ENCODE measurements at places on chromosomes 7 and 10. TPM values are rescaled to one million over a fixed set of nuclear protein-coding genes. Genes with fewer than 3 reads are reported as not detected.

DNA sequence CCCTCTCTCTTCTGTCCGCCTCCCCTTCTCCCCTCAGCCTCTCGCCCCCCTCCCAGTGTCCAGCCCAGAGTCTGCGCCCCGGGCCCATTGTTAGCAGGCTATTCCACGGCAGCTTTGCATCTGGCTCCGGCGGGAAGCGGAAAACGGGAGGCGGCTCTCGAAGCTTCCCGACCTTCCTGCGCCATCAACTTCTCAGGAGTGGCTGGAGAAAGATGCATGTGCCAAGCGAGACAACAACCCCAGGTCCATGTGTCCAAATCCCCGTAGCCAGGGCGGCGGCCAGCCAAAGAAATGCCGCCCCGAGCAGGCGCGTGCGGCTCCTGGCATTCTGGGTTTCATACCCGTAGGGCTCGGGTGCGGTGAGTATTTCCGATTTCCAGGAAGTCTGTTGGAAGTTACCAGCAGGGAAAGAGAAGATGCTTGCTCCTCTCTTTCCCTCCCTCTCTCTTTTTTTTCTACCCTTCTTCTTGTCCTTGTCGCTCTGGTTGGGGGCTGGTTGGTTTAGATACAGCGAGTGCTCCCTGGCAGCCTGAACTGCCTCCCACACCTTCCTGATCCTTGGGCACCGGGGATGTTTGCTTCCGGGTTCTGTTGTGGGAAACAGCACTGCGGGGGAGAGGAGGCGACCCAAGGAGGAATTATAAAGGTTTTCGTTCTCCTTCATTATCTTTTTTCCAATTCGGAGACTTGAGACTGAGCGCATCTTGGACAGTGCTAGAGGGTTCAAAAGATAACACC lies 1.2 kb upstream of the HOXA2 start:
- DNase-seq = no peak

DNA sequence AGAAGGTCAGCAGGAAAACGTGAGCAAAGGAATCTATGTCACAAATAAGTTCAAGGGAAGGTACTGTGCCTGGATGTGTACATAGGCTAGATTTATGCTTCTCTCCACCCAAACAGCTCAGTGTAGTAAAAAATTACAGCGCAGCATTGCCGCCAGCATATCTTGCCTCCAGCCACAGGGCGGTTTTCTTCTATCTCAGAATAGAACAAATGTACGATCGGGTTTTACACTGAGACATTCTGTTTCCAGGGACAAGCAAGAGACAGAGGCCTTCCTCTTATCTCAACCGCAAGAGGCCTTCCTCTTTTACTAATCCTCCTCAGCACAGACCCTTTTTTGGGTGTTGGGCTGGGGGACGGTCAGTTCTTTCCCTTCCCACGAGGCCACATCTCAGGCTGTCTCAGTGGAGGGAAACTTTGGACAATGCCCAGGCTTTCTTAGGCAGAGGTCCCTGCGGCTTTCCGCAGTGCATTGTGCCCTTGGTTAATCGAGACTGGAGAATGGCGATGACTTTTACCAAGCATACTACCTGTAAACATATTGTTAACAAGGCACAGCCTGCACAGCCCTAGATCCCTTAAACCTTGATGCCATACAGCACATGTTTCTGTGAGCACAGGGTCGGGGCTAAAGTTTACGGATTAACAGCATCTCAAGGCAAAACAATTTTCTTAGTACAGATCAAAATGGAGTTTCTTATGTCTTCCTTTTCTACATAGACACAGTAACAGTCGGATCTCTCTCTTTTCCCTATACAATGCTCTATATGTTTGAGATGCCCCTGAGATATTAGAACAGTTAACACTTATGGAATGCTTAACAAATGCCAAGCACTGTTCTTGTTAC lies 11.6 kb upstream of the ABHD11 start:
- no peak for DNase-seq

DNA sequence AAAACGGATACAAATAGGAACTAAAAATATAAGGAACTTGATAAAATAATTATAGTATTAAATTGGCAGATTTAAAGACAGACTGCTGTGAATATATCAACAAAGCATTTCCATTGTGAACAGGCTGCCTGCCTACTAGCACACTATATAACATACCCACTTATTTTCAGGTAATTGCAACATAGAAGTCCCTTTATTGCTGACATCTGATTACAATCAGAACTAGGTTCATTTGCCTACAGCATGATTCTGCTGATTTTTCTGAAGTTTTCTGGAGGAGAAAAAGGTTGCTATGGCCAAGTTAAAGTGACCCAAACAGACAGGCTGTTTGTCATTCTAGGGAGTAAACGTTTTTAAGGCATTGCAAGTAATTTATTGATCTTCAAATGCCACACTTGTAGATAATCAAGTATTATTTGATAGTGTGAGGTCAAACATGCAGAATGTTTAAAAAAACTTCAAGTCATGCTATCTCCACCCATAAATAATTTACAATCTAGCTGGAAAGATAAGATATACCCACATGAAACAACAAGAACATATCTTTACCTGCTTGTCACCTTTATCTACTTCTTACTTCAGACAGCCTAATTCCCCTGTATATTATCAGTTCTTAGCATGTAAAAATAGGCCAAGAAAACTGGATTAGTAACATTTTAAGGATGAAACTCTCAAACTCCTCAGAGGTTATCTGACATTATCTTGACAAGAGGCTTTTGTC lies 40.5 kb downstream of the MTPN start:
- no peak for DNase-seq

- no peak for DNase-seq
These were observed 125.7 kb upstream of the NEBL start for GRCh38 chr10:21022821-21023220.

DNA sequence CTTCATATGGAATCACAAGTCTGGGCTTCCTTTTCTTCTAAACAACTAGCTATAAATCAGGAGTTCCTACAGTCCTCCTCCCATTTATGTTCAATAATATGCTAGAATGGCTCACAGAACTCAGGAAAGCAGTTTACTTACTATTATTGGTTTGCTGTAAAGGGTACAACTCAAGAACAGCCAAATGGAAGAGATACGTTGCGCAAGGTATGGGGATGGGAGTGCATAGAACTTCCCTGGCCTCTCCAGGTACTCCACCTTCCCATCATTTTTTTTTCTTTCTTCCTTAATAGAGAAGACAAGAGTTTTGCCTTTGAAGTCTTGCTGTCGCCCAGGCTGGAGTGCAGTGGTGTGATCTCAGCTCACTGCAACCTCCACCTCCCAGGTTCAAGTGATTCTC lies 27.1 kb upstream of the SEMA4G start:
- DNase-seq = no peak

- no peak for DNase-seq
These were observed 115.7 kb upstream of the RET start for GRCh38 chr10:42960991-42961795.

DNA sequence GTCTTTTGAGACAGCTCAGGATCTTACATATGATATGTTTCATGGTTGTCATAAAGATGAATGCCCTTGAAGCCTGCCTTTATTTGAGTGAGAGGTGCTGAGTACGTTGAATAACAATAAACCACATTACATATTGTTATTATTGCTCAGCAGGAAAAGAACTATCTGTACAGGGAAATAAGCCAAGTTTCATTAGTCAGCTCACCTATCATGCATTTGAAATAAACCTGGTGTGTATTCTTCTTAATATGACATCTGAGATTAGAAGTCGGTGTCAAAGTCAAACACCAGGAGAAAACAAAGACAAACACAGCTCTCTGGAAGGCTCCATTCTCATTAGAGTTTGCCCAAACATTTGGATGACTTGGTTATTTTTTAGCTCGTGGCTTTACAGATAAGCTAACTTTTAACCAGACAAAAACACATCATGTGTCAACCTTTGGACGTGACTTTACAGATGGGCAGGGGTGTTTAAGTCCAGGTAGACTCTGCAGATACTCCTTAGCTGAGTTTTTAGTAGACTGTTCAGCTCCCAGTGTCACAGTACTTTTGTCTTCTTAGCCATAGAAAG lies 71.2 kb upstream of the AOAH start:
- peak; percentile 53 for DNase-seq

GRCh38 chr10:125482637-125483036 lies 200.3 kb downstream of the TEX36 start:
- DNase-seq = no peak

DNA sequence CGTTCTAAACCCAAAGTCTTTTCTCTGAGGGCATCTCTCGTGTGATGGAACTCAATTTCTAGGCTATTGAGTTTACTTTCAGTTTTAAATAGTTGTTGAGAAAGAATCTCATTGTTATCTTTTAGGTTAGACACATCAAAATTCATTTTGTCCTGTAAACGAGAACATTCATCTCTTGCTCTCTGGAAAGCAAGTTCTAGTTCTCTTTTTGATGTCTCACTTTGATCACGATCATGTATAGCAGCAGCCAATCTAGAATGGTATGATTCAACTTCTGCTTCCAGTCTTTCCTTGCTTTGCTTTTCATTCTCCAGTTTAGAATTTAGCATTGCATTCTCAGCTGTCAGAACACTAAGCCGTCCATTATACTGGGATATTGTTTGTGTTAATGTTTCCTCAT lies 65.1 kb downstream of the ANKRD26 start:
- DNase-seq = no peak

DNA sequence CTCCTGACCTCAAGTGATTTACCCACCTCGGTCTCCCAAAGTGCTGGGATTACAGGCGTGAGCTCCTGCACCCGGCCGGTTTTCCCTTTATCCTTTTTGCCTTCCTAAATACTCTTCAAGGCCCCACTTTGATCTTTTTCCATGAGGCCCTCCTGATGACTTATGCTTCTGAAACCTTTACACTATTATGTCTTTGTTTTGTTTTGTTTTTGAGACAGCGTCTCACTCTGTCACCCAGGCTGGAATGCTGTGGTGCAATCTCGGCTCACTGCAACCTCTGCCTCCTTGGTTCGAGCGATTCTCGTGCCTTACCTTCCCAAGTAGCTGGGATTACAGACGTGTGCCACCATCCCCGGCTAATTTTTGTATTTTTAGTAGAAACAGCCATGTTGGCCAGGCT lies 3.8 kb downstream of the STMP1 start:
- no peak for DNase-seq

DNA sequence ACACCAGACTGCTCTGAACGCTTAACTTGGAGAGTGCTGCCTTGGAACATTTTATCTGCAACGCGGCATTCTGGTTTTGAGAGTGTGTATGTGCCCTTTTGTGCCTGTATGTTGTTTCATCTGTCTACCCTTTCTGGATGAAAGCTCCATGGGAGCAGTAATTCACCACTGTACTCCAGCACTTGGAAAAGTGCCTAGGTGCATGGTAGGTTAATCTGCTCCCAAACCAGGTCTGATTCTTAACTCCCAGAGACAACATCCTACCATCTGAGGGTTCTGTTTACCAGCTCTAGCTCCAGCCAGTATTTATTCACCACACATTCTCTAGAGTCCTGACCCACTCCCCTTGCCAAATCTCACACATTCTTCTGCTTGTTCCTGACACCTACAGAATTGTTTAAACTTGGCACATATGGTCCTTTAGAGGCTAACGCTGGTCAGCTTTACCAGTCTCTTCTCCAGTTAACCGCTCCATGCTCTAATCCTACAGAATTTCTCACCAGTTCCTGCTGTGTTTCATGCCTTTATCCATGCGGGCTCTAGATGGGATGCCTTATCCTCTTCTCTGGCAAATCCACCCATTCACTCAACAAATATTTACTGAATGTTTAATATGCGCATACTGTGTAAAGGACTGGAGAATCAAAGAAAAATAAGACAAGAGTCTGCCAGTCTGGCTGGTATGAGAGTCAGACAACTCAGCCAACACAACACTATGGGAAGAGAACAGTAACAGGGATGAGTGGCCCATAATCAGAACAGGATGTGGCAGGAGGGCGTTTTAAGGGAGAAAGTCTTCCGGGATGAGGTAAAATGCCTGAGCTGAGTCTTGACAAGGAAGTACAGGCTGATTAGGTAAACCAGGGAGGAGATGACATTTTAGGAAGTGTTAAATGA lies 46.3 kb downstream of the MTPN start:
- DNase-seq = peak; percentile 60

- no peak for DNase-seq
These were observed 48.9 kb downstream of the BLNK start for GRCh38 chr10:96222441-96222840.

- no peak for DNase-seq
These were observed 1083.3 kb downstream of the CNTNAP2 start for GRCh38 chr7:147199868-147200267.

DNA sequence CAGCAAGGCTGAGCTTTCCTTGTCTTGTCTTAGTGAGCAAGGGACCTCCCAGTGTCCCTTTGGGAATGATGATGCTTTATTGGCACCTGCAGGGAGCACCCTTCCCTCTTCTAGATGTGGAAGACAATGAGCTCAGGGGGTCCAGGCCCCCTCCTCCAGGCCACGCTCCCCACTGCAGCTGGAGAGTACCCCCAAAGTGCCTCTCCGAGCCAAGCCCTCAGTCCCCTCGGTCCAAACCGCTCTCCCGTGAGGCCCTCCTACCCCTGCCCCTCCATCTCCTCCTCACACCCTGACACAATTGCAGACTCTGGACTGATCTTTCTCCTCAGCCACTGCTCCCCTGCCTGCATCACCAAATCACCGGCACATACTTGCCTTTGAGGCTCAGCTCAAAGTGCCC lies 16.7 kb downstream of the RBP3 start:
- no peak for DNase-seq

- no peak for DNase-seq
These were observed 56.9 kb upstream of the NPY start for GRCh38 chr7:24227068-24227467.

GRCh38 chr7:119720541-119720940 lies 552.4 kb upstream of the KCND2 start:
- DNase-seq = peak; percentile 81

Gene CDC14C
- 0.05 TPM for total RNA-seq

Gene MLXIPL
- total RNA-seq = not detected

Gene DENND10
- total RNA-seq = 82.3 TPM

Gene ACTL6B
- not detected for total RNA-seq

Gene ITPRID1
- not detected for total RNA-seq

Gene VSTM2A
- not detected for total RNA-seq

Gene CPA1
- not detected for total RNA-seq

Data from renal cortical epithelial cell (primary cell).